ENCODE measurements at places on chromosomes 5 and 9.

- no peak for DNase-seq
Observed at GRCh38 chr5:3333105-3333504, 262.5 kb upstream of the IRX1 start.

DNA sequence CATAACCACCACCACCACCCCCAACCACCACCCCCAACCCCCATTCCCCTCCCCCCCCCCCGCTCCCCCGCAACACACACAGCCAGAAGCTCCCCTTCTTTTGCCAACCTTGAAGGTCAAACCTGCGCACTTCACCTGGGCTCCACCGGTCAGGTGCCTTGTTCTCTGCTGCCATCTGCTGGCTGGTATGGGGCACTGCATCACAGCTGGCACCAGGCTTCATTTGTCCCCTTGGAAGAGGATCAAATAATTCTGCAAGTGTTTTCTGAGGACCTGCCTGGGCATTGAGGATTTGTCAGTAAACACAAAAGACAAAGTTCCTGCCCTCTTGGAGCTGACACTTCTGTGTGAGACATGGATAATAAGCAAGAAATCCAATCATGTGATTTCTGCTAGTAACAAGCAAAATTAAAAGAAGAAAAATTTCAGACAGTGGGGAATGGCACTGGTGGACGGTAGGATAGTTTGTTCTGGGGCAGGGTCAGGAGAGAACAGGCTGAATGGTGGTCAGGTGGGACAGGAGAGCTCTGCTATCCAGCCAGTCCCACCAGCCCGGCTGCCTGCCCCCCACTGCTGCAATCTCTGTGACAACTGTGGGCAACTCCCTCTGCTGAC, 55.6 kb upstream of the LMX1B start:
- peak; percentile 66 for DNase-seq

DNA sequence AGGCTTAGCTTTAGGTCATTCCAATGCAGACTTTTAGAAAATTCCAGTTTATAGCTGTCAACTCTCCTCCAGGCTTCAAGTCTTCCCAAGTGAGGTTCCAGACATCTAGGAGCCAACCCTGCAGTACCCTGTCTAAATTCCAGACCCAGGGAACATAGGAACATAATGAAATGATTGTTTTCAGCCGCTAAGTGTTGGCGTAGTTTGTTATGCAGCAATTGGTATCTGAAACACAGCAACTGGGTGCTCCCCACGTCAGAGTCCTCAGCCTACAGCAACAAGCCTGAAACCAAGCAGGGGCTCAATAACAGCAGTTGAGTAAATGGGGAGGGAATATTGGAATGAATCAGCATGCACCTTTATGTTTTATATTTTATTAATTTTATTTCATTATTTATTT, 66.8 kb downstream of the BOD1 start:
- no peak for DNase-seq

DNA sequence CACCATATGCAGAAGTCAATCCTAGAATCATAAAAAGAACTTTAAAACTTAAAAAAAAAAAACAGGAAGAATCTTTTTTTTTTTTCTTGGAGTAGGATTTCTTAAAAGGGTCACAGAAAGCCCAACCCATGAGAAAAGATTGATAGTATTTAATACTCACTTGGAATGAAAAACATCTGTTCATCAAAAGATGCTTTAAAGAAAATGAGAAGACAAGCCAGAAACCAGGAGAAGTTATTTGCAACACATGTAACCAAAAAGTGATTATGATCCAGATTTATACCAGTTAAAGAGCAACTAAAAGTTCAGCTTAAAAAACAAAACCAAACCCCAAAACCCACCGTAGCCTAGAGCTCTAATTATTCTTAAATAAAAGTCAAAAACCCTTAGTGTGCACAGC, 69.3 kb downstream of the TLE4 start:
- DNase-seq: no peak

DNA sequence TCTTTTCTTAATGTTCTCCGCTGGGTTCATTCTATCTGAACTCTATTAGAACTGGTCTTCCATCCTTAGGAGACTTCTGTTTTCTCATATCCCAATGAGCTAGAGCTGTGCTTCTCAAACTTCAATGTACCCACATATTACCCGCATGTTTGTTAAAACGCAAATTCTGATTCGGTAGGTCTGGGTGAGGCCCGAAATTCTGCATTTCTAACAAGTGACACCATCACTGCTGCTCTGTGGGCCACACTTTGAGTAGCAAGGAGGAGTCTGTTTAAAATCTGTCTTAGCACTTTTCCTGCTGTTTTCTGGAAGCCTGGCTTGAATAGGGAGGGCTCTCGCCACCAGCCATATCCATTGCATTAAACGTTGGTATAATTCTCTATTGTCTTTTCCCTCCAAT, 151.9 kb upstream of the CLINT1 start:
- no peak for DNase-seq

DNA sequence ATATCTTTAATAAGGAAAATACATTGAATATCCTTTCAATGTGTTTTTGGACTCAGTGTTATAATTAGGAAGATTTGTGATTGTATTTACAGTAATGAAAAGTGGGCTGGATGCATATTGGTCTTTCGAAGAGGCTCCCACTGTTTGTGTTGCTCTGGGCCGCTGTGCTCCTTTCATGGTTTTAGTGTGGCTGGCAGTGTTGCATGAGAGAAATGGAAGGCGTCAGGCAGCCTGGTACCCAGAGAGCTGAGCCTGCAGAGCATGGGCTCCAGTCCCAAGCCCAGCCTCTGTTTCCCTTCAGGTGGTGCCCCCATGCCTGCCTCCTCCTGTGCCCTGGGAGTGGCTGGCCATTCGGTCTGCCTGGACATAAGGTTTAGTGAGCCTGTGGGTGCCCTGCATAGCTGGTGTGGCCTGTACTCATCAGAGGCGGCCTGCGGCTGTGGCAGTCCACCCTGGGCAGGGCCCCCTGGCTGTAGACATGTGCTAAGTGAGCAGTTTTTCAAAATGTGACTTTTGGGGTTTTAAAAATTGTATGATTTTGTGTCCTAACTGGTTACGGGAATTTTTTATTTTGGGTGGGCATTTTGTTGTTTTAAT, 27.4 kb upstream of the FAM120AOS start:
- no peak for DNase-seq

DNA sequence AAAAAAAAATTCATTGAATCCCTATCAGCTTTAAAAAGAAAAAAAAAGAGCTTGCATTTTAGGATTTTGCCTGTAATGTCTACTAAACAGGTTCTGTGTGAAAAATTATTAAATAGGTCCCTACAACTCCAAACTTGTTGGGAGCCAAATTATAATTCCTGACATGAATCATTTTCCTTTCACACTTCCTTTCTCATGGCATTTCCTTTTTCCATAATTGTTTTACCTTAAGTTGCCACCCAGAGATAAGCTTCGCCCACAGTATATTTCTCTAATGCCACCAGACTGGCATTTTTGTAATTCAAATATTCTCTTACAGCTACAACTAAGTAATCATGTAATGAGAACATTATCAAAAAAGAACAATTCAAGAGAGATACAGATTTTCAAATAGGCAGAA, 348.8 kb downstream of the EFNA5 start:
- DNase-seq: no peak

- peak; percentile 32 for DNase-seq
Observed at GRCh38 chr5:154446195-154447088, 645 bp downstream of the SAP30L start.

DNA sequence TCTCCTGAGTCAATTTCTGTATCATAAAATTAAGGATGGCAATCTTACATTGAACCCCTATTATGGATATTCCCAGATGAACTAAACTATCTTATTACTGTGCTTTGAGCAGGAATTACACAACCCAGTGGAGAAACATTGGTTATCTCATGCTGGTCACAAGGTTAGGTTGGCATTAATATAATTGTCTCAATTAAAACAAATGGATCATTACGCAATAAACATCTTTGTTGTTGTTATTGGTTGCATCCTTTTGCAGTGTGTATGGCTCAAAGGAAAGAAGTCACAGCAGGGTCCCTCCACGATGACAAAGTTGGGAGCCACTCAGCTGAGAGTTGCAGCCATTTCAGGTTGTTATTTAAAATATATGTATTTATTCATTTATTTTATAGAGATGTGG, 297.0 kb upstream of the KLF4 start:
- no peak for DNase-seq

GRCh38 chr9:37801287-37801850, 772 bp downstream of the DCAF10 start:
- no peak for DNase-seq

- no peak for DNase-seq
Observed at GRCh38 chr5:35233121-35233520, 2.8 kb upstream of the PRLR start.

GRCh38 chr5:57764479-57765089, 282.0 kb upstream of the ACTBL2 start:
- DNase-seq: no peak

DNA sequence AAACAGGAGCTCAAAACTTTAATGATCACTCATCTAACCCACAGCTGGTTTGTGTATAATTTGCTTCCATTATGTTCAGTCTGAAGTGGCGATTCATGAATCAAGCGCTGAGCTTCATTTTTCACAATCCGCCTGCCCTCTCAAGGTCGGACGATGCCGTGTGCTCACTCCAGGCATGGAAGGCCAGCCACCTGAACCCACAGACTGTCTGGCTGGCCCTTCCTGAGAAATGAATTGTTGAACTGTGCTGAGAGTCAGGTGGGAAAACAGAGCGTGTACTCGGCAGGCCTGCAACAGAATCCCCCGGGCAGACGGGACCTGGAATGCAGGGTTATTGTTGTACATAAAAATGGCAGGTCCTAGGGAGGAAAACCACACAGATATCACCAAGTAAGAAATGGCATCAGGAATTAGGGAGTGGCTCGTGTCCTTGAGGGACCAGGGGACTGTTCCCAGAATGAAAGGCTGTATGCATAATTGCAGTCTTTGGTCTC, 375.7 kb downstream of the IRX2 start:
- no peak for DNase-seq

All from activated CD4-positive, alpha-beta T cell treated with anti-CD3 and anti-CD28 coated beads, Interleukin-2, amount 50 U/mL, for 1 hour (primary cell).